ENCODE measurements at places on chromosomes 5 and 9.

DNA sequence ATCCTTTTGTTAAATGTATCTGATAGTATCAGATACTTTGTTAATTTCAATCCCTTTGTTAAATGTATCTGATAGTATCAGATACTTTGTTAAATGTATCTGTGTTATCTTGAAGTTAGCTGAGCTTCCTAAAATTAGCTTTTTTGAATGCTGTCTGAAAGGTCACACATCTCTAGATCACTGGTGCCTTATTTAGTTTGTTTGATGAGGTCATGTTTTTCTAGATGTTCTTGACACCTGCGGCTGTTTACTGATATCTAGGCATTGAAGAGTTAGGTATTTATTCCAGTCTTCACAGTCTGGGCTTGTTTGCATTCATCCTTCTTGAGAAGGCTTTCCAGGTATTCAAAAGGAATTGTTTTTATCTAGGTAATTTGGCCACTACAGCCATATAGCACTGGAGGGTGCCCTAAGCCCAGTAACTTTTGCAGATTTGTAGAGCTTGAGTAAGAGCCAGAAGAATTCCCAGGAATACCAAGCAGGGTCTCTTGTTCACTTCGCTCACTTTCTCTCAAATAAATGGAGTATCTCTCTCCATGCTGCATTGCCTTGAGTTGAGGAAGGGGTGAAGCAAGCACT is 435.4 kb upstream of the GRAMD2B start:
- no peak overlapping the region for H3K4me3 ChIP-seq
- no peaks in the 10 kb centered on the region for H3K36me3 ChIP-seq
- no peak for ATAC-seq

DNA sequence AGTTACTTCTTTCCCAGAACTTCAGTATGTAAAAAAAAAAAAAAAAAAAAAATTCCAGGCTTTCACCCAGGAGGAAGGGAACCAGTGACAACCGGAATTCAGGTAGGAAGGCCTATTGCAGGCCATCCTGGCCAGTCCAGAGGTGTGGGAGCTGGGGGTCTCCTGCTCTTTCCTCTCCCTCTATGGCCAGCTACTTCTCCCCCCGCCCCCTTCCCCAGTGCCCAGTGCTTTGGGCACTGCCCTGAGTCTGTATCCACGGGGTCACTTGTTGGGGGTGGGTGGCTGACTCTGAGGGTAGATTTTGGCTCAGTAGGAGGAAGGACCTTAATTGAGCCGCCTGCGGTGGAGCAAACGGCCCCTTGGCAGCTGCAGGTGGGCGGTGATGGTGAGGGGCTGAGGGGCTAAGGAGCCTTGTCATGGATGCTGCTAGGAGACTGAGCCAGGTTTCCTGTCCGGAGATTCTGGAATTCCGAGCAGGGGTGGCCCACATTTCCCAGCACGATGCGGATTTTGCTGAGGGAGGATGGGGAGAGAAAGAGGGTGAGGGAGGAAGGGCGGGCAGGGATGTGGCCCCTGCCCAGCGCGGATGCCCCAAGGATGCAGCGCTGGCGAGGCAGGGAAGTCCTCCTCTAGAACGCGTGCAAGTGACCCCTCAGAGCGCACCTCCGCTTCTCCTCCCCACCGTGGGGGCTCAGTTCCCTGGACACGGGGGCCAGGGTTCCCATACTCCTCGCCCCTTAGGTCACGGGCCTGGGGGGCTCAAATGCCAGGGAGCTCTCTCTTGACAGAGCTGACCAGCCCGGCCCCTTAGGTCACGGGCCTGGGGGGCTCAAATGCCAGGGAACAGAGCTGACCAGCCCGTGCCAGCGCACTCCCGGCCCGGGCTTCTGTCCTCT is 1.2 kb upstream of the PHF2 start:
- H3K27ac ChIP-seq = peak overlapping the region; percentile 91
- H3K4me1 ChIP-seq = peaks cover 49% of the 10 kb centered on the region
- peak overlapping the region; percentile 82 for H3K4me3 ChIP-seq
- no peak for ATAC-seq

- H3K36me3 ChIP-seq = no peaks in the 10 kb centered on the region
- no peak for ATAC-seq
- H3K4me3 ChIP-seq = no peak overlapping the region
- H3K27ac ChIP-seq = no peak overlapping the region
- H3K4me1 ChIP-seq = peaks cover 16% of the 10 kb centered on the region
Measured at GRCh38 chr5:151700820-151701219, 14.1 kb upstream of the SPARC start.

DNA sequence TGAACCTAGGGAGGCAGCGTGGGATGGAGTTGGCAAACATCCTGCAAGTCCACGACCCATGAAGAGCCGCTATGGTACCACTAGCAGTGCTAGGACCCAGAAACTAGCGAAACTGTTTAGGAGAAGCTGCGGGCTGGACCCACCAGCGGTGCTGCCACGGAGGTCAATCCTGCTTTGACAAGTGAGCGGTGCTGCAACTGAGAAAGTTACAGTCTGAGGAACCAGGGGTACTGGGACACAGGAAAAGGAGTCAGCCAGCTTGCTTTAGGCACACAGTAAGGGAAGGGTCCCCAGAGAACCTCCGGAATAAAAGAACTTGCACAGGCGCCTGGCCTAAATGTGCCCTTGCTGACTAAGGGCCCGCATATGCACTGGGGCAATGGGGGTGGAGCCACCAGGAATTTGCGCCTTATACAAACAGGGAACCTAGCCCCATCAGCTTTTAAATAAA is 23.6 kb upstream of the ANXA2R start:
- peak overlapping the region; percentile 98 for H3K27ac ChIP-seq
- ATAC-seq = no peak
- peaks cover 18% of the 10 kb centered on the region for H3K36me3 ChIP-seq
- H3K27me3 ChIP-seq = no peaks in the 10 kb centered on the region
- H3K4me3 ChIP-seq = no peak overlapping the region
- peaks cover 29% of the 10 kb centered on the region for H3K4me1 ChIP-seq

- H3K36me3 ChIP-seq = no peaks in the 10 kb centered on the region
- ATAC-seq = no peak
- H3K4me3 ChIP-seq = no peak overlapping the region
- no peaks in the 10 kb centered on the region for H3K4me1 ChIP-seq
Measured at GRCh38 chr5:171667341-171668096, 118.1 kb upstream of the SMIM23 start.

- H3K27me3 ChIP-seq = no peaks in the 10 kb centered on the region
- peaks cover 50% of the 10 kb centered on the region for H3K36me3 ChIP-seq
- no peak overlapping the region for H3K4me3 ChIP-seq
Measured at GRCh38 chr5:10400831-10401230, 40.8 kb upstream of the ROPN1L start.

DNA sequence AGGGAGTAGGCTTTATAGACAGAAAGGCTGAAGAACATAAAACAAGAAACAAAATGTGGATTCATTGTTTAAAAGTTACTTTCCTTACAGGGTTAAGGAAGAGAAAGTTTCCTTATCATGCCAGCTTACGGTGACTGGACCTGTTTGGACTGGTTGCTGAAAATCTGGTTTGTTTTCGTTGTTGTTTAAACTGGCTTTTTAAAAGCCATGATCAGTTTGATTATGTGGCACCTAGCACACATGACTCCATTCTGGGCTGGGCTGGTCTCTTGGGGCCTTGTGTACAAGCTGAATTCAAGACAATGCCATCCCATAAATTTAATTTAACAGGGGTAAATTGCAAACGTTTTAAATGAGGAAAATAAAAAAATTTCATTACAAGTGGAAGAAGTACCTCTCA is 18.4 kb upstream of the ZNF474 start:
- no peaks in the 10 kb centered on the region for H3K4me1 ChIP-seq
- no peaks in the 10 kb centered on the region for H3K36me3 ChIP-seq
- H3K27ac ChIP-seq = no peak overlapping the region
- H3K4me3 ChIP-seq = no peak overlapping the region

- H3K4me1 ChIP-seq = peaks cover 62% of the 10 kb centered on the region
- peak overlapping the region; percentile 87 for H3K4me3 ChIP-seq
- H3K27me3 ChIP-seq = no peaks in the 10 kb centered on the region
- H3K27ac ChIP-seq = peak overlapping the region; percentile 95
- H3K36me3 ChIP-seq = peaks cover 7% of the 10 kb centered on the region
Measured at GRCh38 chr5:135398160-135398854, 724 bp downstream of the MACROH2A1 start.

GRCh38 chr5:67052034-67052433 is 144.6 kb downstream of the CD180 start:
- no peak overlapping the region for H3K4me3 ChIP-seq
- H3K4me1 ChIP-seq = peaks cover 18% of the 10 kb centered on the region
- H3K36me3 ChIP-seq = peaks cover 12% of the 10 kb centered on the region
- ATAC-seq = no peak
- H3K27ac ChIP-seq = no peak overlapping the region

GRCh38 chr5:26390608-26391007 is 647.8 kb downstream of the CDH9 start:
- no peak overlapping the region for H3K27ac ChIP-seq
- H3K36me3 ChIP-seq = no peaks in the 10 kb centered on the region
- no peak overlapping the region for H3K4me3 ChIP-seq

DNA sequence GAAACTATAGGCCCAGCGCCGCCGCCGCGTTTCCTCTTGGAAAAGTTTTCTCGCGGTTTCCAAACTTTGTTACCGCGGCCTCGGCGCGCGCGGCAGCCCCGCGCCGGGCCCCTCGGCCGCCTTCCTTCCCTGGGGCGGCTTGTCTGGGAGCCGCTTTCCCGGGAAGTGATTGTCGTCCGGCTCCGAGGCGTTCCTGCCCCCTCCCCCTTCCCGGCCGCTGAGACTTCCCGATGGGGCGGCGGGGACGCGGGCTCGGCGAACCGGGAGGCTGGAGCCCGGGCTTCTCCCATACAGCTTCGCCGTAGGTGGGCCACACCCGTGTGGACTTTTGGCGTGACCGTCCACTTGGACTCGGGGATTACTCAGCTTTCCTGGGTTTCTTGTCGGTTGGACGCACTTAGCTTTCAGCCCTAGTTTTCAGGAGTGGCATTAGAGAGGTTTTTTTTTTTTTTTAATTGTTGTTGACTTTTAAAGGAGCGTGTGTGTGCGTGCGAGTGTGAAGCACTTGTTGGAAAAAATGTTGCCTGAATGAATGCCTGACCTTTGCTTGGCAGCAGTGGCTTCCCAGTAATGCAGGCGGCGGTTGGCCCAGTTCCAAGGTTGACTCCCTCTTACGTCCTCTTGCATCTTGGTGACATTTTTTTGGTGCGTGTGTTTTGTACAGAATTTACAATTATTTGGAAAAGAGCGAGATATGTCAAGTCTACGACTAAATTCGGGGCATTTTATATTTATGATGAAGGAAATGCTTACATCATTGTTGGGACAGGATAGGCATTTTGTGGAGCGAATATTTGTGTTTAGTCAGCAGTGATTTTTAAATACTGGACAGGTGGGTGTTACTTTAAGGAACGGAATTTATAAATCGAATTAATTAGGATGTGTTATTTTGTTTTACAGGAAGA is 821 bp downstream of the CTNNA1 start:
- H3K36me3 ChIP-seq = peaks cover 42% of the 10 kb centered on the region
- ATAC-seq = peak; percentile 32
- H3K4me3 ChIP-seq = peak overlapping the region; percentile 83
- H3K27me3 ChIP-seq = no peaks in the 10 kb centered on the region
- H3K27ac ChIP-seq = peak overlapping the region; percentile 84
- peaks cover 44% of the 10 kb centered on the region for H3K4me1 ChIP-seq

DNA sequence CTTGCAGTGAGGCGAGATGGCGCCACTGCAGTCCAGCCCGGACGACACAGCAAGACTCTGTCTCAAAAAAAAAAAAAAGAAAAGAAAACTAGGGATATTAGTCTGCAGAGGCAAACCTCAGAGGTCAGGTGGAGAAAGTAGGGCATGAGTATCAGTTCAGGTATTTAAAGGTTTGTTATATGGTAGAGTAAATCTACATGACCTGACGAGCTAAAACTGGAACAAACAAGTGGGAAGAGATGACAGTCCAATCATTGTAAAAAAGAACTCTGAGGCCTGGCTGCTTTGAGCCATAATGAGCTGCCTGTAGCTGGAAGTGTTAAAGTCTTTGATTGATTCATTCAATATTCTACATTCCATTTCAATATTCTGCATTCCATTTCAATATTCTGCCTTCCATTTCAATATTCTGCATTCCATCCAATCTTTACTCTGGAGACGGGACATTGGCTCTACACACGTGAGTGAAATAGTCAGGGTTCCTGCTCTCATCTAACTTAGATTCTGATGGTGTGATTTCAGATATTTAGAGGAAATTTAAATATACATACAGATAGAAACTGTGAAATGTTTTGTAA is 28.9 kb upstream of the GRAMD2B start:
- no peaks in the 10 kb centered on the region for H3K4me1 ChIP-seq
- peaks cover 14% of the 10 kb centered on the region for H3K27me3 ChIP-seq
- peaks cover 4% of the 10 kb centered on the region for H3K36me3 ChIP-seq
- H3K27ac ChIP-seq = no peak overlapping the region
- ATAC-seq = no peak
- H3K4me3 ChIP-seq = no peak overlapping the region

DNA sequence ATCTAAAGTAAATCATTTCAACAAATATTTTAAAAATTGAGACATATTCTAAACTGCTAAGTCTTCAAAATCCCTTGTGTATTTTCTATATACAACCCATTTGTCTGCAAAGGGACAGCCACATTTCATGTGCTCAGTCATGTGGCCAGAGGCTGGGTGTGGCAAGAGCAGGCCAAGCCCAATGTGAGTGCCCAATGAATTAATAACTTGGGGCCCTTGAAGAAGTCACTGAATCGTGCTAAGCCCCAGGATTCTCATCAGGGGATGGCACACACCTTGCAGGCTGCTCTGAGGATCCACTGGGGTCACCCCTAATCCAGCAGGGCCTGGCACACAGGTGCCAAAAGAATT is 78.2 kb upstream of the SMIM23 start:
- ATAC-seq = no peak
- no peaks in the 10 kb centered on the region for H3K4me1 ChIP-seq
- peaks cover 22% of the 10 kb centered on the region for H3K27me3 ChIP-seq
- no peaks in the 10 kb centered on the region for H3K36me3 ChIP-seq

DNA sequence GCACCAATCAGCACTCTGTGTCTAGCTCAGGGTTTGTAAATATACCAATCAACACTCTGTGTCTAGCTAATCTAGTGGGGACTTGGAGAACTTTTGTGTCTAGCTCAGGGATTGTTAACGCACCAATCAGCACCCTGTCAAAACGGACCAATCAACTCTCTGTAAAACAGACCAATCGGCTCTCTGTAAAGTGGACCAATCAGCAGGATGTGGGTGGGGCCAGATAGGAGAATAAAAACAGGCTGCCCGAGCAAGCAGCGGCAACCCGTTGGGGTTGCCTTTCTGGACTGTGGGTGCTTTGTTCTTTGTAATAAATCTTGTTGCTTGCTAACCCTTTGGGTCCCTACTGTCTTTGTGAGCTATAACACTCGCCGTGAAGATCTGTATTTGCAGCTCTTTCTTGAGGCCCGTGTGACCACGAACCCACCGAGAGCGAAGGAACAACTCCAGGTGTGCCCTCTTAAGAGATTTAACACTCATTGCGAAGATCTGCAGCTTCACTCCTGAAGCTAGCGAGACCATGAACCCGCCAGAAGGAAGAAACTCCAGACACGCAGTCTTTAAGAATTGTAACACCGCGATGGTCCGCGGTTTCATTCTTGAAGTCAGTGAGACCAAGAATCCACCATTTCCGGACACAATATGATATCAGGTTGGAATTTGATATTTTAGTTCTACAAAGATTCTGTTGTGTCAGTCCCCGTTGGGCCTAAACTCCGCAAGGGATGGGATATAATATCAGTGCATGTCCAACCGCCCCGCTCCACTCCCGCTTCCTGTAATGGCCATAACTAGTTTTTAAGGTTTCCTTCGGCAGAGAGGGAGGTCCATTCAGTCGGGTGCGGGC is 740 bp upstream of the TRMT10B start:
- peaks cover 24% of the 10 kb centered on the region for H3K4me1 ChIP-seq
- ATAC-seq = no peak
- H3K27ac ChIP-seq = peak overlapping the region; percentile 97

- no peak for ATAC-seq
- H3K4me3 ChIP-seq = no peak overlapping the region
- no peaks in the 10 kb centered on the region for H3K4me1 ChIP-seq
- peaks cover 5% of the 10 kb centered on the region for H3K36me3 ChIP-seq
- peaks cover 77% of the 10 kb centered on the region for H3K27me3 ChIP-seq
Measured at GRCh38 chr5:3600106-3601060, 4.8 kb downstream of the IRX1 start.
